ENCODE measurements at places on chromosomes 2 and 18.

DNA sequence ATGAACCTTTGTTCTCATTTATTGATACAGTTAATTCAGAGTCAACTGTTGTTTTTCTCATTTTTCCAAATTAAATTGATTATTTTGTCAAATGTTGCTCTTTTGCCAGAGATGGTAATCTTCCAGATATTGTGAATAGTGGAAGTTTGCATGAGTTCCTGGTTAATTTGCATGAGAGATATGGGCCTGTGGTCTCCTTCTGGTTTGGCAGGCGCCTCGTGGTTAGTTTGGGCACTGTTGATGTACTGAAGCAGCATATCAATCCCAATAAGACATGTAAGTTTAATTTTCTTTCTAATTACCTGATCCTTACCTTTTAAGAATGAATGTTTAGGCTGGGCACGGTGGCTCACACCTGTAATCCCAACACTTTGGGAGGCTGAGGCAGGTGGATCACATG lies 7.8 kb downstream of the CYP20A1 start:
- H3K27me3 ChIP-seq, result no peaks in the 10 kb centered on the region
- no peak for DNase-seq
- peaks cover 98% of the 10 kb centered on the region for H3K36me3 ChIP-seq
- H3K4me3 ChIP-seq, result no peak overlapping the region
- H3K4me1 ChIP-seq, result no peaks in the 10 kb centered on the region

DNA sequence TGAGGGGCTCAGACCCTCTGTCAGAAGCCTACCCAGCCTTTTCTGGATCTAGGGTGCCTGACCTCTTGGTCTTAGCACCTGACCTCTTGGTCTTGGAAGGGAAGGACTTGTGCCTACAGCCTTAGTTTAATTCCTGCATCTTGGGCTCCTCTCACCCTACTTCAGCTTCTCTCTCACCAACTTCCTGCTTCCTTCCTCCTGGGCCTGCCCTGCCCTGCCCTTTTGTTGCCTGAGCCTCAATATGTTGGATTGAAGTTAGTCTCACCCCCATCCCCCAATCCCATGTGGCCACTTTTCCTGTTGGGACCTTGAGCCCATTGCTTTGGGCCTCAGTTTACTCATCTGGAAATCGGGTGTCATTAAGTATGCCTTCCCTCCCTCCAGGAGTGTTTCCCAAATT lies 206.2 kb upstream of the SKOR2 start:
- H3K4me3 ChIP-seq, result no peak overlapping the region
- H3K27me3 ChIP-seq, result no peaks in the 10 kb centered on the region
- no peak for DNase-seq
- no peak overlapping the region for H3K27ac ChIP-seq
- H3K4me1 ChIP-seq, result no peaks in the 10 kb centered on the region
- no peaks in the 10 kb centered on the region for H3K36me3 ChIP-seq

DNA sequence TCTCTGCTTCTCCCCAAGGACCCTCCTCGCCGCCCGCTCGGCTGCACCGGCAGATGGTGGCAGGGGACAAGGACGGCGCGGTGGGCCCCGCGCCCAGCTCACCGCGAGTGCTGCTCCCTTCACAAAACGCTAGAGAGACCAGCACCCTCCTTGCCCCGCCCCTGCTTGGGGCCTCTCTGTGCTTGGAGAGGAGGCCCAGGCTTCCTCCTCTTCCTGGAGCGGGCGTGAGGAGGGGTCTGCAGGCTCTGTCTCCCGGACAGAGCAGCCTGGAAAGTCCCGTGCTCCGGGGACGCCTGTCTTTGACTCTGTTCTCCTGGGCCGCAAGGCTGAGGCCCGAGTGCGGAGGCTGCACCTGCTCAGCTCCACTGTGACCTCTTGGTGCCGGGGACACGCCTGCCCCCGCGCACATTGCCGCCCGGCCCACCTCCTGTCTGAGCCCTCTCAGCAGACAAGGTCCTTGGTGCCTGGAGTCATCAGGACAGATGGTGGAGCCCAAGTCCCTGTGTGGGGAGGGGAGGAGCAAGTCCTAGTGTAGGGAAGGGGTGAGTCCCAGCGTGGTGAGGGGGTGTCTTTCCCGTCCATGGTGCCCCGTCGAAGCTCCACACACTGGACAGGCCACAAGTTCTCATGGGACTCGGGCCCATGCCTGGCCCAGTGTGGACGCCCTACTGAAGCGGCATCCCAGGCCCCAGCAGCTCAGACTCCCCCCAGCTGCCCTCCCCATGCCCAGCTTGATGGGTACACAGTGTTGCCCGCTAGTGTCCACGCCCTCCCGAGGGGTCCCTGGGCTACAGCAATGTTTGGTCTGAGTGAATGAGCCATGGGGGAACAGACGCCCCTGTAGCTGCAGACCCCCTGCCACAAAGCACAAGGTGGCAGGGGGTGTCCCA lies 33.8 kb downstream of the RTP5 start:
- no peak overlapping the region for H3K27ac ChIP-seq
- no peak overlapping the region for H3K4me3 ChIP-seq
- no peak for DNase-seq
- H3K4me1 ChIP-seq, result peaks cover 11% of the 10 kb centered on the region

GRCh38 chr2:240721596-240722180 lies 30.0 kb downstream of the AQP12A start:
- H3K27me3 ChIP-seq, result peaks cover 33% of the 10 kb centered on the region
- H3K4me3 ChIP-seq, result no peak overlapping the region
- H3K27ac ChIP-seq, result no peak overlapping the region

- H3K4me1 ChIP-seq, result peaks cover 25% of the 10 kb centered on the region
- DNase-seq, result no peak
- H3K4me3 ChIP-seq, result peak overlapping the region; percentile 50
- H3K27me3 ChIP-seq, result no peaks in the 10 kb centered on the region
These were observed 29.9 kb downstream of the ANO7 start for GRCh38 chr2:241218131-241219029.

GRCh38 chr2:47561906-47562305 lies 158.9 kb downstream of the MSH2 start:
- no peaks in the 10 kb centered on the region for H3K4me1 ChIP-seq
- H3K27ac ChIP-seq, result no peak overlapping the region
- no peaks in the 10 kb centered on the region for H3K36me3 ChIP-seq
- H3K4me3 ChIP-seq, result no peak overlapping the region
- no peak for DNase-seq

DNA sequence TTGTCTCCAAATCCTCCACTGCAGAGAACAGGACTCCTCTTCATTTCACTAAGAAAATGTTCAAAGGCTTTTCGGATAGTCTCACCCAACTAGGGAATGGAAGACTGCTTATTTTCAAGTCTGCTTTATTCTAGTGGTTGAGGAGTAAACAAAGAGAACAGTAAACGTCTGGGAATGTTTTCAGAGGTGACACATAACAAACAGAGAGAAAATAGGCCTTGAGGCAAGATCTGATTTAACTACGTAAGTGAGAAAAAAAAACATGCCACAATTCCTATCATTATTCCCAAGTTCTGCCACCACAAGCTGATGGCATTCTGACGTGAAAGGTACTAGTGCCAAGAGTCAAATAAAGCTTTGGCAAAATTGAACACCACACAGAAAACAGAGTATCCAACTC lies 16.7 kb upstream of the WIPF1 start:
- DNase-seq, result no peak
- H3K27ac ChIP-seq, result no peak overlapping the region
- no peaks in the 10 kb centered on the region for H3K36me3 ChIP-seq
- no peaks in the 10 kb centered on the region for H3K27me3 ChIP-seq
- peaks cover 5% of the 10 kb centered on the region for H3K4me1 ChIP-seq

DNA sequence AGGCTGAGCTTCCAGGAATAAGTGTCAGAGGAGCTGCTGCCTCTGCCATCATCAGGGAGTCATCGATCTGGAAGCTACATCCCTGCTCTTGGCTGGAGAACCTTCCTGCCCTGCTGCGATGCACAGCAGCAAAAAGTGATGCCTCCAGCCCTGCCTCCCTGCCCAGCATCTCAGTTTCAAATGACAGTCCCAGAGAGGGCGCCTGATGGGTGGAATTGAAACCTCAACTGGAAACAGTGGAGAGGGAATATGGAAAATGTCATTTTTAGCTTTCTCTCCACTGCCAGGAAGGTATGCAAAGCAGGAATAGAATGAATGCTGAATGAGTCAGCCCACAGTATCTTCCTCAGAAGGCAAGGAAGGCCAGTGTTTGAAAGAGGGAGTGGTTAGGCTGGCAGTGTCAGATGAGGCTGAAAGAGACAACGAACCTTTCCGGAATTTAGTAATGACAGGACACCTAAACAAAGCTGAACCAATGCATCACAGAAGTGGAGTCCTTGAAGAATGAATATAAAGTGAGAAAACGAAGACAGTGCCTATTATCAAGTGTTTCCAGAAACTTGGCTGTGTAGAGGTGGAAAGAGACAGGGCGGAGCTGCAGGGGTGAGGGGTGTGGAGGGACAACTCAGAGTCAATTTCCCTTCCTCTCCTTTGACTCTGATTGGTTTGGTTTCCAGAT lies 153.9 kb upstream of the NDUFV2 start:
- no peak overlapping the region for H3K27ac ChIP-seq
- H3K27me3 ChIP-seq, result no peaks in the 10 kb centered on the region
- DNase-seq, result no peak
- no peaks in the 10 kb centered on the region for H3K4me1 ChIP-seq
- no peak overlapping the region for H3K4me3 ChIP-seq

GRCh38 chr18:55413474-55413873 lies 174.5 kb downstream of the TCF4 start:
- no peaks in the 10 kb centered on the region for H3K27me3 ChIP-seq
- H3K4me3 ChIP-seq, result no peak overlapping the region
- H3K27ac ChIP-seq, result no peak overlapping the region
- DNase-seq, result no peak
- no peaks in the 10 kb centered on the region for H3K36me3 ChIP-seq

DNA sequence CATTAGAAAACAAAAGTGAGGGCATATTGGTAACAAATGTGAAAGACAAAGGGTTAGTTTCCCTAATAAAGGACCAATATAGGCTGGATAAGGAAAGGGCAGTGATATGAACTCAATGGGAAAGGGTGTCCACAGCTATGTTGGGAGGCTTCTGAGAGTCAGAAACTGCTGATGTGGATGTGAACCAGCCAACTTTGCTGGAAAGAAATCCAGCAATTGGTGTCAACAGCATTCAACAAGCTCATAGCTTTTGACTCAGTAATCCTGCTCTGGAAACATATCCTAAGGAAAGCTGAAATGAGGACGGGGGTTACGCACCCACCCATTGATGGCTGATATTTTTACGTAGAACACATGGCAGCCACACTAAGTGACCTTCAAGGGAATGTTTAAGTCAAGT lies 63.7 kb downstream of the ARL4C start:
- DNase-seq, result no peak
- peaks cover 11% of the 10 kb centered on the region for H3K4me1 ChIP-seq
- no peaks in the 10 kb centered on the region for H3K27me3 ChIP-seq
- no peaks in the 10 kb centered on the region for H3K36me3 ChIP-seq
- no peak overlapping the region for H3K4me3 ChIP-seq

GRCh38 chr2:236687296-236687965 lies 117.8 kb downstream of the ACKR3 start:
- no peak overlapping the region for H3K4me3 ChIP-seq
- peaks cover 21% of the 10 kb centered on the region for H3K4me1 ChIP-seq
- no peaks in the 10 kb centered on the region for H3K27me3 ChIP-seq
- DNase-seq, result no peak
- peak overlapping the region; percentile 80 for H3K27ac ChIP-seq

DNA sequence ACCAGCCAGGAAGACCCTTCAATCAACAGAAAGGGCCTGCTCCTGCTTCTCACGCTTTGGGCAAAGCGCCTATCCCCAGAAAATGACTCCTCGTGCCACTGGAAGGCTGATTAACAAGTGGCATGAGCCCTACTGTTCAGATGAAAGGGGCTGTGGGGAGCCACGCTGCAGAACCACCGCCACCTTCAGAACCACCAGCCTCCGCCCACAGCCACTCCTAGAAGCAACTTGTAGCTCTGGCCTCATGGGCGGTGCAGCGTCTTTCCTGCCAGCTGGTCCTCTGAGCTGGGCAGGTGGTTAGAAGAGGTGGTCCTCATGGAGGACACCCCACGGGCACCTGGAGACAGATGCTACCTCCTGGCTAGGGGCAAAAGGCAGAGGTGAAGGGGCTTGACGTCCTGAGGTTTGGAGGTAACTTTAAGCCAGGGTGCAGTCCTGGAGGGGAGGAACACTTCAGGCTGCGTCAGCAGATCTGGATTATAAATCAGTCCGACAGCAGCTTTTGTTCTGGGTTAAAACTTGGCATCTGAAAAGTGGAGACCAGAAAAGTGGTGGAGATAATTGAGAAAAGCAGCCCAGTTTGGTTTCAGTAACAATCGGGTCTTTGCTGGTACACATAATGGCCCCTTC lies 861 bp upstream of the SEMA4C start:
- H3K36me3 ChIP-seq, result peaks cover 5% of the 10 kb centered on the region
- peaks cover 70% of the 10 kb centered on the region for H3K4me1 ChIP-seq
- peak overlapping the region; percentile 65 for H3K4me3 ChIP-seq
- DNase-seq, result no peak
- H3K27ac ChIP-seq, result peak overlapping the region; percentile 96

DNA sequence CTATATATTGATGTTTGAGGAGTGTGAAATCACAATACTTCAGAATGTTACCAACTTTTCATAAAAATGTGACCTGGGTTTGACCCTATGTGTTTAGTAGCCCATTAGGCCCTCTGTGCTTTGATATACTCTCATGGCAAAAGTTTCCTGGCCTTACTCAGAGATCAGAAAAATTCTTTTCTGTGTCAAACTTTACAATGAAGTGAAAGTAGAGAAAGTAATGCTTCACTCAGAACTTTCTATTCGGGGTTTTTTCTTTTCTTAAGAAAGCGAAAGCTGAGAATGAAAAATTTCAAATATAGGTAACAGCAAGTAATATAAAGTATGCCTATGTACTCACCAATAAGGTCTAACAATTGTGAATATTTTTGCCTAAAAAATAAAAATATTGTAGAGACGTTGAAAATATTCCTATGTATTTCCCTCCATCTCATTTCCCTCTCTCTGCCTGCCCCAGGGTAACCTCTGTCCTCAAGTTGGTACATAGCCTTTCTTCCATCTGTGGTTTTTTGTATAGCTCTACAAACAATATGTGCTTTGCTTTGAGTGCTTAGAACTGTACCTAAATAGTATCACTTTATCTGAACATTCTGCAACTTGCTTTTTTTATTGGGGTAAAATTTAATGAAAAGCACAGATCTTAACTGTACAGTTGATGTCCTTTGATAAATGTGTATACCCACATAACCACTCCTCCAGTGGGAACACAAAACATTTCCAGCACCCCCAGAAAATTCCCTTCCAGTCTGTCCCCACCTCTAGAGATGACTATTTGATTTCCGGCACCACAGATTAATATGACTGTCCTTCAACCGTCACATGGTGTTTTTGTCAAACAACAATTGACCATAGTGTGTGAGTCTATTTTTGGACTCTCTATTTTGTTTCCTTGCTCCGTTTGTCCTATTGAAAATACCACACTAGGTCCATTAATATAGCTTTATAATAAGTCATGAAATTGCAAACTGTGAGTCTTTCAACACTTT lies 10.3 kb upstream of the ACKR3 start:
- DNase-seq, result no peak
- no peaks in the 10 kb centered on the region for H3K4me1 ChIP-seq
- H3K4me3 ChIP-seq, result no peak overlapping the region
- H3K36me3 ChIP-seq, result no peaks in the 10 kb centered on the region

- peaks cover 13% of the 10 kb centered on the region for H3K4me1 ChIP-seq
- no peaks in the 10 kb centered on the region for H3K36me3 ChIP-seq
- no peak for DNase-seq
- no peaks in the 10 kb centered on the region for H3K27me3 ChIP-seq
- no peak overlapping the region for H3K27ac ChIP-seq
These were observed 3.7 kb upstream of the ACKR3 start for GRCh38 chr2:236565879-236566402.

Measured in esophagus squamous epithelium (tissue), 5 donors.